Right ventricle myocardium inferior (tissue), 1 donor: ENCODE measurements at places on chromosomes 5 and 9.

GRCh38 chr9:98209530-98209929, 17.1 kb upstream of the CORO2A start:
- no peak for DNase-seq

DNA sequence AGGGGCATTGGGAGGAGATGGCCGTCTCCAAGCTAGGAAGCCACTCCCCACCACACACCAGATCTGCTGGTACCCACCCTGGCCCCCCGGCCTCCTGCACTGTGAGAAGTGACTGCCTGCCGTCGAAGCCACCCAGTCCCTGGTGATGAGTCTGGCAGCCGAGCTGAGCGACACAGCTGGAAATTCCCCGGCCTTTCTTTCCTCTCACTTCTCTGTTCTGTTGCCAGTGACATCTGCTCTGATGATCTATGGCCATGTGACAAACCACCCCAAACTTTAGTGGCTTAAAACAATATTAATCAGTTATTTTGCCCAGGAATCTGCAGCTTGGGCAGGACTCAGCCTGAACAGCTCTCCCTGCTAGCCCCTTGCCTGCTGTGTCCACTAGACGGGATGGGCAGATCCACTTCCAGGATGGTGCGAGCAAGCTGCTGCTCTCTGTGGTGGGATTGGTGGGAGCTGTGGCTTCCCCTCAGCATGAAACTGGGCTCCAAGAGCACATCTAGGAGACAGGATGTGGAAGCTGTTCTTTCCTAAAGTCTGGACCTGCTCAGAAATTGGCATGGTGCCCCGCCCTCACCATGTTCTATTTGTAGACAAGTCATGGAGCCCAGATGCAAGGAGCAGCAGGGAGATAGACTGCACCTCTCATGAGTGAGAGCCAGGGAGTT, 211.2 kb downstream of the GADD45G start:
- DNase-seq, result peak; percentile 78

DNA sequence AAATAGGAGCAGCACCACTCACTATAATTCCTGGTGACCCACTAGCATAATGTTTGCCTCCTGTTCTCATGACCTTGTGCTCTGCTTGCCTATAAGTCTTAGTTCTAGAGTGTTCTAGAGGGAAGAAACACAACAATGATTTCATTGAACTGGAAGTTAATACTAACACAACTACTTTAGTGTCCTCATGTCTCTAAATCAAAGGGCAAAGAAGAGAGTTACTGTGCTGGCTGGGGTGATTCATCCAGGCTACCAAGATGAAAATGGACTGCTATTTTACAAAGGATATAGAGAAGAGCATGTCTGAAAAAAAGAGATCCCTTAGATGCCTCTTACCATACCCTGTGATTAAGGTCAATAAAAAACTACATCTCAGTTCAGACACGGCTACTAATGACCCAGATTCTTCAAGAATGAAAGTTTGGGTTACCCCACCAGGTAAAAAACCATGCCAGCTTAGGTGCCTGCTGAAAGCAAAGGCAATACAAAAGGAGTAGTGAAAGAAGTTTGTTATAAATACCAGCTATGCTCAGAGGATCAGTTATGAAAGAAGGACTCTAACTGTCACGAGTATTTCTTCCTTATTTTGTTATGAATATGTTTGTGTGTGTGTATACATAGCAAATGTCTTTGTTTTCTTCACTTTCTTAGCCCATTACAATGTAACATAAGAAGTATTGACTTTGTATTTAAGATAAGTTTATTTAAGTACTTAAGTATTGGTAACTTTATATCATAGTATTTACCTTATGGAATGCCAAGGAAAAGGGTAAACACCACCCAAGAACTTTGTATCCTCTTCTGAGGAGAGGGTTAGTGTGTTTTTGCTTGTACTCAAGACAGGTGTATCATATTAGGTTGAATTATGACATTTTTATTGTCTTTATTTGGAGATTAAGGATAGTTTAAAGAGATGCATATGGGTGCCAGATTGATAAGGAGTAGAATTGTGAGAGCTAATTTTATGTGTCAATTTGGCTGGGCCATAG, 314.1 kb upstream of the PTGER4 start:
- no peak for DNase-seq

- DNase-seq, result no peak
These were observed 142.5 kb downstream of the ACER2 start for GRCh38 chr9:19551124-19551929.

DNA sequence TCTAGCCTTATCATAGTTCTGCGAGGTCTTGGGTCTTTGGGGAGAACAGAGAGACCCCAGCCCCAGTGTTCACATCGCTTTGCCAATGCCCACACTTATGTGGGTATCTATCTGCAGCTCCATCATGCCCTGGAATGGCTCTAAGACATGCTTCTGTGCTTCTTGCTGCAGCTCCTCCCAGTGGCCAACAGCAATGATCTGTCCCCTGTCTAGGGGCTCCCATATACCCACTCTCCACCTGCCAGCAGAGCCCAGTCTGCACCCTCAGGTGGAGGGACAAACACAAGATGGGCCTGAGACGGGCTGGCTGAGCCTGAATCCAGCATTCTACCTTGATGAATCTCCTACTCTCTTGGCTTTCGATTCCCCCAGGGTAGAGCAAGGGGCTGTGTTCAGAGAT, 14.6 kb upstream of the DAP start:
- DNase-seq, result no peak

- no peak for DNase-seq
These were observed 226.4 kb downstream of the PCSK5 start for GRCh38 chr9:76116913-76117312.

DNA sequence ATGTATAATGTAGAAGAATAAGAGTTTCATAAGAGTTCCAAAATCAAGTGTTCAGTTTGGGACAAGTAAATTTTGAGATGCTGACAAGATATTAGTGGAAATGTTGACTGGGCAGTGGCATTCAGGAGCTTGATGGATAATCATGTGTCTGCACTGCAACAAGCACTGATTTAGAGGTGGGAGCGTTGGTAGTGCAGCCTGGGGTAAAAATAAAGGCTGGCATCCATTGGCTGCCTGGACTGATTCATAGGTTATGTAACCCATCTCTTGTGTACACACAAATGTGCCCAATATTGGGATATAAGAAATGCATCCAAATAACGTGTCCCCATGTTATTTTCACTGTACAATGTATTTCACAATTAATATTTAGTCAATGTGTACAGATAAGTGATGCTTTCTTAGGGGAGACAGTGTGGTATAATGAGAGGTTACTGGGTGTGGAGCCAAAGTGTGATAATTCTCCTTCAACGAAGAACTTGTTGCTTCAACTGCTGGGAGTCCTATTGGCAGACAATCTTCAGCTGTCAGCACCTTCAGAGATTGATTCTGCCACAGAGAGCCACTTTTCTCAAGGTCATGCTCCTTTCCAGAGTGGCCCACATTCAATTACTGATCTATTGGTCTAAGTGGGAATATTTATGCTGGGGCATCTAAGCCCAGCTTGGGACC, 20.9 kb upstream of the SMC2 start:
- no peak for DNase-seq

- no peak for DNase-seq
These were observed 202.1 kb downstream of the RFX3 start for GRCh38 chr9:3323714-3324113.

GRCh38 chr5:93674866-93675459, 66.4 kb downstream of the POU5F2 start:
- DNase-seq, result no peak

DNA sequence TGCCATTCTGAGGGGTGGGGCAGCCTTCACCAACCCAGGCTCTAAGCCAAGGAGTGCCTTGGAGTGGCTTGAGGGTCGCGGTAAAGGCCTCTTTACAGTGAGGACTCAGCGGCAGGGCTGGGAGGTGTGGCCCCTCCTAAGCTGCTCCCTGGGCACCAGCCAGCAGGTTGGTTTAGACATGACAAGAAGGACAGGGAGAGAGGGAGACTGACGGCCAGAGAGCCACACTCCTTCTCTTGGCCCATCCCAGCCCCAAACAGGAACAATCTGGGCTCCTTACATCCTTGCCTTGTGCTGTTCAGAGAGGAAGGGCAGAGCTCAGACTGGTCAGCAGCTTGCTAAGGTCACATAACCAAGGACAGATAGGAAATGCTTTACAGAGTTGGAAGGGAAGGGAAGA, 94.5 kb downstream of the LMX1B start:
- DNase-seq, result peak; percentile 9

DNA sequence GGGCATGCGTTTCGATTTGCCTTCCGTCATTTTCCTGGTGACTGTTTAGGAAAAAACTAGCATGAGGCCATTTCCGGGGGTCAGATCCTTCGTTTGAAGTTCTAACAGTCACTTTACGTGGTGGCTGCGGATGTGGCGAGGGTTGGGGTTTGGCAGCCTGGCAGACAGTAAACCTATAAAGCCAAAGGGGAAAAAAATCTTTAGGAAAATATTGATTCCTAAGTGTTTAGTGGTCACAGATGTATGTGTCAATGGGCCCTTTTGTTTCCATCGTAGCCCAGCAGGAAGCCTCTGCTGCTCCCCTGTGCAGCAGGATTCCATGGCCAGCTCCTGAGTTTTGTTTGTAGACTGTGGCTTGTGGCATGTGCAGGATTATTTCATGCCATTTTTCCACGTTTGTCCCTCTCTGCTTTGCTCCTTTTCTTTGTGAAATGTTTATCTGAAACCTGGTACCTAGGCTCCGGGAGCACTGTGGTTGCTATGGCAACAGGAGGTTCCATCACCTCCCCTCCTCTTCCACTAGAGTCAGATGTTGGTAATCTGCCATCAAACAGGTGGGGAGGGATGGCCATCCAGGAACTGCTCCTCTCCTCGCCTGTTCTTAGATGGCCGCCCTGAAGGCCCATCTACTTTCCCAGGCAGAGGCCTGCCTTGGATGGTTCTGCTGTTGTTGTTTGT, 202.3 kb downstream of the AOPEP start:
- DNase-seq, result no peak

GRCh38 chr5:55936100-55936693, 58.6 kb downstream of the IL6ST start:
- peak; percentile 87 for DNase-seq

- DNase-seq, result no peak
These were observed 78.6 kb downstream of the KCNT1 start for GRCh38 chr9:135780626-135781025.

DNA sequence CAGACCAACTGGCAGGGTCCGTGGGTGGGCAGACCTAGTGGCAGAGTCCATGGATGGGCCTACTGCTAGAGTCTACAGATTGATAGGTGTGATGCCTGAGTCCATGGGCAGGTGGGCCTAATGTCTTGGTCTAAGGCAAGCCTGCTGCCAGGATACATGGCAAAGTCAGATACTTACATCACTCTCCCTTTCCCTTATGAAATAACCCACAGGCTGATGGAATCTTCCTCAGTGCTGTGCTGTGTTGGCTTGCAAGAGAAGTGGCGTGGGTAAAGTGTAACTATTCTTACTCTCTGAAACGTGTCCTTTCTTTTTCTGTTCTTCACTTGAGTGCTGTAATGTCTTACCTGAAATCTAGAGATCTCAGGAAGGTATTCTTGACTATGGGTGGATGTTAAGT, 67.3 kb upstream of the ADRB2 start:
- DNase-seq, result no peak

- DNase-seq, result no peak
These were observed 122.4 kb downstream of the ADGRV1 start for GRCh38 chr5:90680921-90681563.

DNA sequence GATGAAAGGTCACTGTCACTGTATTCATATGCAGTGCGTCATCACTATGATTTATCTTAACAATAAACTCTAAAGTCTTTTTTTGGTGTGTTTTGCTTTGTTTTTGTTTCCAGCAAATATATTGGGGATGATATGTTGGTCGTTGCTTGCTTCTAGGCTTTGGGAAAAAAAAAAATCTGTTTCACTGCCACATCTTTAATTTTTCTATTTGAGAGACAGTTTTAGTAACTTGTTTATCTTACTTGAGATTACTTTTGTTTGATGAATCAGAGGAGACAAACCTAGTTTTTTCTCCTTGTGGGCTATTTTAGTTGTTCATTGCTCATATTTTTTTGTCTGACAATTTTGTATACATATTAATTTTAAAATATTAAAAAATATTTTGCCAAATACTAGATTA, 19.4 kb downstream of the CWC27 start:
- no peak for DNase-seq

DNA sequence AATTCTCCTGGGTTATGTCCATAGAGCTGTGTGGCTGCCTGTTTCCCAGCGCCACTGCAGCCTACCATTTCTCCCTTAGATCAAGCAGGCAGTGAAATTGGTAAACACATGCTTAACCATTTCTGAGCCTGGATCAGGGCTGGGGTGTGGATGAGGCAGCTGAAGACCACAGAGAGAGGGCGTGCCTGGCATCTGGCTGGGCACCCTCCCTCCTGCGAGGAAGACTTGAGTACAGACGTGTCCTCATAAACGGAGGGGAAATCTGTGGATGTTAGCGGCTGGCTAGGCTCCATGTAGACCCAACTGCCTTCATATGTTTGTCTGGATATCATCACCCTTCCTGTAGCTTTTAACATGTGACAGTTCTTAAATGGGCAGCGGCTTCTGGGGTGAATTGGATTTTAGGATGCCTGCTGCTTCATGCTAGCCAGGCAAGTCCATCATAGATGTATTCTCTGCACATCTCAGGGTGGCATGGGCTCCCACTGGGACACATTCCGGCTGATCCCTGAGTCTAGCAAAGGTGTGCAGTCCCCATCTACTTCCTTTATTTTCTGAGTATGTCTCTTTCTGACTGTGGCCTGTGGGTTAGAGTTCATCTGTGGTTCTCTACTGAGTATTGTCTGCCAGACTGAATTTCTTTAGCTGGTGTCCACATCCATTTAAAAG, 11.0 kb downstream of the RGS3 start:
- no peak for DNase-seq

- DNase-seq, result peak; percentile 49
These were observed 12.0 kb downstream of the BTNL9 start for GRCh38 chr5:181051841-181052671.

- no peak for DNase-seq
These were observed 65.4 kb upstream of the FAM174A start for GRCh38 chr5:100469767-100470166.

DNA sequence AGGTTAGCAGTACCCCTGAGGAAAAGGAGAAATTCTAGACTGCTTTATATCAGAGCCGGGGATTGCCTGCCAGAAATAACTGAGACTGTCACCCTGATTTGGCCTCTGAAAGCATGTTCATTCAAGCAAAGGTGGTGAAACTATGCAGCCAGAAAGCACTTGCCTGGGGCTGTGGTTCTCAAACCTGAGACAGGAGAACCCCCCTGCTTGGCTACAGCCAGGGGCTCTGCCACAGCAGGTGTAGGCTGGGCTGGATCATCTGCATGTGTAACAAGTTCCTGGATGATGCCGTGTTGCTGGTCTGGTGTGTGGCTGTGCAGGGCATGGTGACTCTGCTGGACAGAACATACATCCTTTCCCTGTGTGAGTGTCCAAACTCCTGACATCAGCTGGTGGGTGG, 157.8 kb downstream of the NXNL2 start:
- no peak for DNase-seq

GRCh38 chr9:114616684-114617520, 5.8 kb downstream of the TMEM268 start:
- peak; percentile 90 for DNase-seq
